ENCODE measurements at places on chromosomes 5 and 9.
A peak's percentile ranks its signal among the peaks of the same experiment; 100 is the strongest.

DNA sequence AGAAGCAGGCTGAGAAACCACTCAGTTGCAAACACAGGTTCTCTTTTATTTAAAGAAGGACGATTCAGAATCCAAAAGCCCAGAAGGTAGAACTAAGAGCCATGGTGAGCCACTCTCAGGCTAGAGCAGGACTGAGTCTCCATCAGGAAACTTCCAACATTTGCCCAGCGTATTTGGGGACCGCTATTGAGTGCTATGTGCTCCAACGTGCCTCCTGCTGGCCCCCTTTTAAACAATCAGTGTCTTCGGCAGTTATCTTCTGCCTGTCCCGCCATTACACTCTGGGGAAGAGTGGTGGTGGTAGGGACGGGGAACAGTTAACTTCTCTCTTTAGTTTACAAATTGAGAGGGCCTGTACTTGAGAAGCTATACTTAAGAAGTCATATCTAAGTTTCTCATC is 78.1 kb downstream of the DENND1A start:
- no peaks in the 10 kb centered on the region for H3K27me3 ChIP-seq
- no peak for DNase-seq
- H3K27ac ChIP-seq, result no peak overlapping the region
- peaks cover 13% of the 10 kb centered on the region for H3K36me3 ChIP-seq
- no peak overlapping the region for H3K4me3 ChIP-seq

- no peaks in the 10 kb centered on the region for H3K27me3 ChIP-seq
- H3K27ac ChIP-seq, result no peak overlapping the region
- H3K4me1 ChIP-seq, result no peaks in the 10 kb centered on the region
Observed at GRCh38 chr5:1494780-1495524, 28.8 kb downstream of the LPCAT1 start.

GRCh38 chr9:116285320-116285719 is 131.7 kb downstream of the PAPPA start:
- no peak for DNase-seq
- peaks cover 35% of the 10 kb centered on the region for H3K27me3 ChIP-seq
- peaks cover 19% of the 10 kb centered on the region for H3K4me1 ChIP-seq
- H3K27ac ChIP-seq, result peak overlapping the region; percentile 68

- DNase-seq, result no peak
- no peak overlapping the region for H3K27ac ChIP-seq
- no peaks in the 10 kb centered on the region for H3K36me3 ChIP-seq
- H3K27me3 ChIP-seq, result peaks cover 9% of the 10 kb centered on the region
Observed at GRCh38 chr9:131043646-131044045, 34.7 kb downstream of the LAMC3 start.

- peaks cover 1% of the 10 kb centered on the region for H3K36me3 ChIP-seq
- peaks cover 9% of the 10 kb centered on the region for H3K27me3 ChIP-seq
- H3K4me1 ChIP-seq, result peaks cover 13% of the 10 kb centered on the region
- no peak overlapping the region for H3K4me3 ChIP-seq
- DNase-seq, result no peak
Observed at GRCh38 chr9:90890146-90890810, 88.7 kb downstream of the SYK start.

GRCh38 chr9:37302277-37302676 is 120.2 kb upstream of the GRHPR start:
- no peaks in the 10 kb centered on the region for H3K4me1 ChIP-seq
- DNase-seq, result no peak
- H3K27ac ChIP-seq, result no peak overlapping the region
- H3K4me3 ChIP-seq, result no peak overlapping the region
- H3K36me3 ChIP-seq, result peaks cover 4% of the 10 kb centered on the region

DNA sequence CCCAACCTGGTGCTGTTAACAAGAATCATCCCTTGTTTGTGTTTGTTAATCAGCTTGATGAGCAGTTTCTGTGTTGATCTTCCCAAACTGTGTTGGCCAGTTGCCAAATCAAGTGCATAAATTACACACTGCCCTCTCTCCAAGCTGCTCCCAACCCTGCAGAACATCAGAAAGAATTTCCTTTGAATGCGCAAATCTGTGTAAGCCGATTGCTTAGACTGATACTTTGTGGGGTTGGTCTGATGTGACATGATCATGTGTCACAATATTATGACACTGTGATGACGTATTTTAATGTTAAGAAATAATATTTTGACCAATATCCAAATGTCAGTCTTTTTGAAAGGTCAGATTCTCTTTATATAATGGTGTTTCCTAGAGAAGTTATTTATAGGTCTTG is 766.4 kb upstream of the WWC1 start:
- no peaks in the 10 kb centered on the region for H3K36me3 ChIP-seq
- H3K27ac ChIP-seq, result no peak overlapping the region
- no peak for DNase-seq
- H3K27me3 ChIP-seq, result no peaks in the 10 kb centered on the region
- no peak overlapping the region for H3K4me3 ChIP-seq

GRCh38 chr5:180133060-180133459 is 61.5 kb upstream of the RNF130 start:
- no peaks in the 10 kb centered on the region for H3K36me3 ChIP-seq
- H3K4me1 ChIP-seq, result no peaks in the 10 kb centered on the region
- no peak overlapping the region for H3K27ac ChIP-seq
- peaks cover 12% of the 10 kb centered on the region for H3K27me3 ChIP-seq

DNA sequence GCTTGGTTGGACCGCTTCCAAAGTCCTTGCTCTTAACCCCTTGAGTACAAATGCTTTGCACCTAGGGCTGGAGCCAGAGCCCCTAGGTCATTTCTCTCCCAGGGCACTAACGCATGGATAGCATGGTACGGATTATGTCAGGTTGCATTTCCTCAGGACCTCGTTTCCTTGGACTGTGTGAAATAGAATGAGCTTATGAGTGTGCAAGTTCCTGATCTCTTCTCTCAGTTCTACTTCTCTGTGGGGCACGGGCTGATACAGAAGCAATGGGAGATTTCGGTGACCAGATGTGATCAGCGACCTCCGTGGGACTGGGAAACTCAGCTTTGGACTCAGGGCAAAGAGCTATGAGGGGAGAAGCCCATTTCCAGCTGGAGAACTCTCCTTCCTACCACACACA is 14.2 kb downstream of the SPARC start:
- H3K27ac ChIP-seq, result no peak overlapping the region
- no peak for DNase-seq
- H3K36me3 ChIP-seq, result no peaks in the 10 kb centered on the region
- no peak overlapping the region for H3K4me3 ChIP-seq
- H3K4me1 ChIP-seq, result peaks cover 20% of the 10 kb centered on the region
- H3K27me3 ChIP-seq, result peaks cover 10% of the 10 kb centered on the region

DNA sequence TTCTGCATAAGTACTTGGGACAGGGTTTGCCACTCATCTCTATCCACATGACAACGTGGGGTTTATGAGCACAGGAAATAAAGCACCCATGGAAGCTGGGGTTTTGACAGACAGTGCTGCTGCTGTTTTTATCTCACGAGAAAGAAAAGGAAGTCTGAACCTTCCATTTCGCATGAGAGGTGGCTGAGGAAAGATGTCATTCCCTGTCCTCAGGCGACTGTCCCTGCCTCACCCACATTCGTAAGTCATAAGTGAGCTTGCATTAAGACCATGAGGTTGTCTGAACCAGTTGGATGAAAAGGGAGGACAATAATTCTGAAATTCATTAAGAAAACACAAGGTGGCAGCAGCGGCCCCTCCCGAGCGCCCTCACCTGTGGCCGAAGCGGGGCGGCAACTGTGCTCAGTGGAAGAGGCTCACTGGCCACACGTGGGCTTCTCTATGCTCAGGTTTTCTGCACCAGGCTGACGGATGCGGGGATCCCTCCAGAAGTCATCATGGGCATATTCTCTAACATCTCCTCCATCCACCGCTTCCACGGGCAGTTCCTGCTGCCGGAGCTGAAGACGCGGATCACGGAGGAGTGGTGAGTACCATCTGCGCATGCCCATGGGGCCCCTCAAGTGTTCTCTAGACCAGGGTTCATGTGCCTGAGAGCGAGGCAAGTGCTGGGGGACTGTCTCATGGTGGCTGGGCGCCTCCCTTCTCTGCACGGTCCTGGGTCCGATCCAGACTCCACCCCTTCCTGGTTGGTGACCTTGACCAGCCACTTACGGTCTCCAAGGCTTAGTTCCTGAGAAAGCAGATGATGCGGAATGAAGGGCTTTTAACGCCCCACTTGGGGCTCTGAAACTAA is 54.7 kb upstream of the SUSD3 start:
- peak; percentile 34 for DNase-seq
- H3K4me3 ChIP-seq, result no peak overlapping the region
- peaks cover 10% of the 10 kb centered on the region for H3K36me3 ChIP-seq
- no peaks in the 10 kb centered on the region for H3K4me1 ChIP-seq

DNA sequence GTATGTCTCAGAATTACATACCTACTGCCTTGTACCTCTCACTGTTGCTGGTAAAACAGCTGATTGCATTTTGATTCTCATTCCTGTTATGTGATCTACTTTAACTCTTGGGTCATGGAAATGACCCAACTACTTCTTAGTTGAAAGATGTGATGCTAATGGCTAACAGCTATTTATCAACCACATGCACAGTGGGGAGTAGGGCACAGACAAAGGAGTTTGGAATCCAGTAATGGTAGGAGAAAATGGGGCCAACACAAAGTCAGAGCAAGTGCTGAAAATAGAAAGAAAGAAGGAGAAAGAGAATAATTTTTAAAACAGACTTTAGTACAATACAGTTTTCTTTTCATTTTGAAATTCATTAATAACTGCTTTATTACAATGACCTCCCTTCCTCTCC is 241.0 kb downstream of the PTPRD start:
- no peak overlapping the region for H3K27ac ChIP-seq
- no peak for DNase-seq
- H3K27me3 ChIP-seq, result no peaks in the 10 kb centered on the region
- H3K4me1 ChIP-seq, result no peaks in the 10 kb centered on the region
- no peaks in the 10 kb centered on the region for H3K36me3 ChIP-seq
- no peak overlapping the region for H3K4me3 ChIP-seq

GRCh38 chr5:127517110-127517479 is 345 bp upstream of the PRRC1 start:
- peak; percentile 13 for DNase-seq
- H3K27ac ChIP-seq, result peak overlapping the region; percentile 92
- no peaks in the 10 kb centered on the region for H3K27me3 ChIP-seq
- peaks cover 25% of the 10 kb centered on the region for H3K4me1 ChIP-seq

- peaks cover 43% of the 10 kb centered on the region for H3K4me1 ChIP-seq
- H3K27ac ChIP-seq, result peak overlapping the region; percentile 94
- H3K27me3 ChIP-seq, result peaks cover 5% of the 10 kb centered on the region
- DNase-seq, result no peak
- no peaks in the 10 kb centered on the region for H3K36me3 ChIP-seq
Observed at GRCh38 chr9:121200356-121200755, 1.3 kb downstream of the RAB14 start.

DNA sequence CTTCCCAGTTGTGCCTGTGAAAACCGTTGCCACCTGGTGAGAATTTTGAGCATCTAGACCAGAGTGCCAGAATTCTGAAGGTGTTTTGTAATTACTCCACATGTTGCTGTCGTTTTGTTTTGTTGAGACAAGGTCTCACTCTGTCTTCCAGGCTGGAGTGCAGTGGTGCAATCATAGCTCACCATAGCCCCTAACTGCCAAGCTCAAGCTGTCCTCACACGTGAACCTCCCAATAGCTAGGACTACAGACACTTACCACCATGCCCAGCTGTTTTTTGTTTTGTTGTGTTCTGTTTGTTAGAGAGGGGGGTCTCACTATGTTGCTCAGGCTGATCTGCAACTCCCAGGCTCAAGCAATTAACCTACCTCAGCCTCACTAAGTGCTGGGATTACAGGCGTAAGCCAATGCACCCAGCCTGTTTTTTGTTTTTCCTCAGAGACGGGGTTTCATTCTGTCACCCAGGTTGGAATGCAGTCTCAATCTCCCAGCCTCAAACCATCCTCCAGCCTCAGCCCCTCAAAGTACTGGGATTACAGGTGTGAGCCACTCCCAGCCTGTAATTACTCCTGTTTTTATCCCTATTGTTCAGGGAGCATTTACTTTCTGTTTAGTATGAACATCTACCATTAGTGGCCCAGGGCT is 121.1 kb upstream of the DMRT1 start:
- peaks cover 51% of the 10 kb centered on the region for H3K4me1 ChIP-seq
- peaks cover 6% of the 10 kb centered on the region for H3K36me3 ChIP-seq
- H3K4me3 ChIP-seq, result no peak overlapping the region
- no peaks in the 10 kb centered on the region for H3K27me3 ChIP-seq
- no peak for DNase-seq

- no peak for DNase-seq
- no peak overlapping the region for H3K4me3 ChIP-seq
- H3K4me1 ChIP-seq, result no peaks in the 10 kb centered on the region
- H3K27me3 ChIP-seq, result no peaks in the 10 kb centered on the region
- no peak overlapping the region for H3K27ac ChIP-seq
Observed at GRCh38 chr9:28158451-28158850, 585.2 kb upstream of the C9orf72 start.

DNA sequence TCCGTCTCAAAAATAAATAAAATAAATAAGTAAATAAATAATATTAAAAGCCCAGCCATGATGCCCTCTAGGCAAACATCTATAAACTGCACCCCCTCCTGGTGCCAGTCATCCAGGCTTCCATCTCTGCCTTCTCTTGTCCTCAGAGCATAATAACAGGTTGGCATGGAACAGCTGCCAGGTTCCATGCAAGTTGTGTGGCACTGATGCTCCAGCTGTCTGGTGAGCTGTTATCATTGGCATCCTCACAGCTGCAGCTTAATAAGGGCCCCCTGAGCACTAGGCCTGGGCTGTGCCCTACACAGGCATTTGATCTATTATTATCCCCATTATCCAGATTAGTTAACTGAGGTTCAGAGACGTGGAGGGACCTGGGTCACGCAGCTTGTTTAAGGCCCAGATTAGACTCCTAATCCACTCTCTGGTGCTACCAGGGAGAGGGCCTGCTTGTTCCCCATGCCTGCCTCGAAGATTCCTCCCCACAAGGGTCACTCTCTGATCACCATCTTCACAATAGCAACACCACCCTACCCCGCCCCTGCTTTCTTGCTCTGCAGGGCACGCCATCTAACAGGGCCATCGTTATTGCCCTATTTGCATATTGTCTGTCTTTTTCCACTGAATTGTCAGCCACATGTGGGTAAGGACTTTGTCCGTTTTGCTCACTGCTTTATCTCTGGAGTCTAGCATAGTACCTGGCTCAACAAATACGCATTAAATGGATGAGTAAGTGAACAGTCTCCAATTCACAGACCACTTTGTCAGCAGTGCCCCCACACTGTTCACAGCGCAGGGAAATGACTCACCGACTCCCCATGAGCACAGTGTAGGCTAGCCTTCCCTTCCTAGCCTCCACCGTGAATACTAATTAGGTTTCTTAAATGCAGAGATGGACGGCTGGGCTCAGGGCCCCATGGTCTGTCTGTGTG is 1.5 kb upstream of the DNM1 start:
- H3K36me3 ChIP-seq, result no peaks in the 10 kb centered on the region
- H3K4me3 ChIP-seq, result no peak overlapping the region
- DNase-seq, result no peak

GRCh38 chr5:142106061-142106460 is 2.5 kb upstream of the NDFIP1 start:
- no peak overlapping the region for H3K27ac ChIP-seq
- H3K4me3 ChIP-seq, result no peak overlapping the region

DNA sequence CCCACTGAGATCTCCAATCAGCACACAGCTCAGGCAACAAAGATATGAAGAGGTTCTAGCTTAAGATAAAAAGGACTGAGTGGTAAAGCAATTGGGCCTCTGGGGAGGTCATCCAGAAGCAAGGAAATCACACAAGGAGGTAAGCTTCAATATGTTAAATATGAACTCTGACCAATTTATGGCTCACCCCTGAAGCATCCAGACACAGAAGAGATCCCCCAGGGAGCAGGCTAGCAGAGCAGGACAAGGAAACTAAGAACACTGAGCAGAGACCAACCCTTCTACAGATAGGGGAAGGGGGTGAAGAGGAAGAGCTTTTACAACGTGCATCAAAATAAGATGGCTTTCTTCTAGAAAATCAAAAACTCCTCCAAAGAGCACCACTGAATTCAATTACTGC is 616.2 kb downstream of the DNAH5 start:
- H3K4me3 ChIP-seq, result no peak overlapping the region
- H3K27ac ChIP-seq, result no peak overlapping the region
- no peaks in the 10 kb centered on the region for H3K36me3 ChIP-seq
- H3K27me3 ChIP-seq, result no peaks in the 10 kb centered on the region
